ENCODE measurements at places on chromosomes 5 and 9.

DNA sequence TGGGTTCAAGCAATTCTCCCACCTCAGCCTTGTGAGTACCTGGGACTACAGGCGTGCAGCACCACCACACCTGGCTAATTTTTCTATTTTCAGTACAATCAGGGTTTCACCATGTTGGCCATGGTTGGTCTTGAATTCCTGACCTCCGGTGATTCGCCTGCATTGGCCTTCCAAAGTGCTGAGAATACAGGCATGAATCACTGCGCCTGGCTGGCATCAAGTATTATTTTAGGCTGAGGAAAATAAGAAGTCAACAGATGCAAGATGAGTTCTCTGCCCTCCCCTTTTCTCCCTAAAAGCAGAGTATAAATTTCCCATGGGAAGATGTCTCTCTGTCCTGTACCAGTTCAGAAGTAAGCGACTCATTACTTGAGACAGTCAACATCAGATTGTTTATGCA is 71.5 kb downstream of the ELAVL2 start:
- no peak for DNase-seq

DNA sequence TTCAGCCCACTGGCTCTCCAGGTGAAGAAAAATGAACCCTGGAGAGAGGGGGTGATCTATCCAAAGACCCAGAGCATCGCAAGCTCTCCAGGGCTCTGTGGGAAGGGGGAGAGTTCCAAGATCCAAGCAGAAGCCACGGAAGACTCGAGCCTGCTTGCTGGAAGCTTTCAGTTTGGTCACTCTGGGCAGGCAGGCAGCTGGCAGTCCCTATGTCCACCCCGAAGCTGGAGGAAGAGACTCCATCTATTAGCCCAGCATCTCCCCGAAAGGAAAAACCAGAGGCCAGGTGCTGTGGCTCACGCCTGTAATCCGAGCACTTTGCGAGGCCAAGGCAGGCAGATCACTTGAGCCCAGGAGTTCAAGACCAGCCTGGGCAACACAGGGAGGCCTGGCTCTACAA is 10.7 kb upstream of the SPARC start:
- no peak for DNase-seq

DNA sequence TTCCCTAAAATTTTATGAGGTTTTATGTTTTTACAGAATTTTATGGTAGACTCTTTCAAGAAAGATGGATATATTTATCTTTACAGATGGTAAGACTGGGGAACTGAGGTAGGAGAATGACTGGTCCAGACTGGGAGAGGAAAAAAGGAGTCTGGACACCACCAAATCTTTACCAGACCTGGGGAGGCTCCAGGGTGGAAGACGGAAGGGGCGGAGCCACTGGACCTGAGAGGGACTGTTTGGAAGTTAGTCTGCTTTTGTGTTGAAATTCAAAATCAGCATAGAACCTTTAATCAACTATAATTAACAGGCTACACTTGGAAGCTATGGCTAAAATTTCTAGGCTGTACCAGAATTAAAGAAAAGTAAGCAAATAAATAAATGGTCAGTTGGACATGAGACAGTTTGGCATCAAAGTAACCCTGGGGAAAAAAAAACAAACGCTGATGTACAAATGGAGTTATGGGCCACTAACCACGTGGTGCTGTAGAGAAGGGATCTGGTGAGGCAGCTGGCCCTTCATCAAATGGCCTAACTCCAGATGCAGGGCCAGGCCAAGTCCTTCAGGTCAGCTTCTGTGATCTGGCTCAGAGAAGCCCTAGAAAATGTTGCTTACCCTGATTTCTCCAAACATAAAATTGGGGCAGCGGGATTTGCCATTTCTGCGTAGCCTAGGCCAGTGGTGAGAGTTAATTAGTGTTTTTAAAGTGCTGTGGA is 155.1 kb downstream of the ARSB start:
- no peak for DNase-seq

GRCh38 chr9:16143947-16144890 is 591.4 kb downstream of the CCDC171 start:
- no peak for DNase-seq

- DNase-seq, result no peak
These were observed 5.5 kb upstream of the NINJ1 start for GRCh38 chr9:93139365-93140182.

DNA sequence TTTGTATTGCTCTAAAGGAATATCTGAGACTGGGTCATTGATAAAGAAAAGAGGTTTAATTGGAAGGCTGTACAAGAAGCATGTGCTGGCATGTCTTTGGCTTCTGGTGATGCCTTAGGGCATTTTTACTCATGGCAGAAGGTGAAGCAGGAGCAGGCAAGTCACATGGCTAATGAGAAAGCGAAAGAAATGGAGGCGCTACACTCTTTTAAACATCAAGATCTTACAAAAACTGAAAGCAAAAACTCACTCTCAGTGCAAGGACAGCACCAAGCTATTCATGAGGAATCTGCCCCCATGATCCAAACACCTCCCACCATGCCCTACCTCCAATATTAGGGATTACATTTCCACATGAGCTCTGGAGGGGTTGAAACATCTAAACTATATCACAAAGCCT is 1458.8 kb upstream of the ACO1 start:
- DNase-seq, result no peak

GRCh38 chr9:31236344-31236743 is 1148.1 kb upstream of the ACO1 start:
- no peak for DNase-seq

DNA sequence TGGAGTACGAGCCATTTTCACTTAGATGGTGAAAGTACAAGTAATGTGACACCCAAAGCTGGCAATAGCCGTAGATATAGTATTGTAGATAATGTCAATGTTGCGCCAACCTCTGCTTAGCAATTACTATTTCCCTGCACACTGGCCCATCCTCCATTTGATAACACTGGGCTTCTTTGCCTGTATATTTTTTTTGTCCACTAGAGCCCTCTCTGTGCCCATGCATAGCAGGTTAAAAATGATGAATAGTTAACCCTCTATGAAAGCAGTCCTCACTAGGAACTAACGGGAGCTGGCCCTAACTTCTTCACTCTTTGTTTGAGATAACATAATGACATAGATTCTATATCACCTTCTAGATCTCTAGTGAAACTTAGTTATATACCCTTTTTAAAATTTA is 416.8 kb downstream of the TUSC1 start:
- DNase-seq, result no peak

- DNase-seq, result peak; percentile 81
These were observed 566.0 kb downstream of the CAAP1 start for GRCh38 chr9:26326563-26326962.

GRCh38 chr5:24141046-24141445 is 503.7 kb downstream of the CDH10 start:
- no peak for DNase-seq

DNA sequence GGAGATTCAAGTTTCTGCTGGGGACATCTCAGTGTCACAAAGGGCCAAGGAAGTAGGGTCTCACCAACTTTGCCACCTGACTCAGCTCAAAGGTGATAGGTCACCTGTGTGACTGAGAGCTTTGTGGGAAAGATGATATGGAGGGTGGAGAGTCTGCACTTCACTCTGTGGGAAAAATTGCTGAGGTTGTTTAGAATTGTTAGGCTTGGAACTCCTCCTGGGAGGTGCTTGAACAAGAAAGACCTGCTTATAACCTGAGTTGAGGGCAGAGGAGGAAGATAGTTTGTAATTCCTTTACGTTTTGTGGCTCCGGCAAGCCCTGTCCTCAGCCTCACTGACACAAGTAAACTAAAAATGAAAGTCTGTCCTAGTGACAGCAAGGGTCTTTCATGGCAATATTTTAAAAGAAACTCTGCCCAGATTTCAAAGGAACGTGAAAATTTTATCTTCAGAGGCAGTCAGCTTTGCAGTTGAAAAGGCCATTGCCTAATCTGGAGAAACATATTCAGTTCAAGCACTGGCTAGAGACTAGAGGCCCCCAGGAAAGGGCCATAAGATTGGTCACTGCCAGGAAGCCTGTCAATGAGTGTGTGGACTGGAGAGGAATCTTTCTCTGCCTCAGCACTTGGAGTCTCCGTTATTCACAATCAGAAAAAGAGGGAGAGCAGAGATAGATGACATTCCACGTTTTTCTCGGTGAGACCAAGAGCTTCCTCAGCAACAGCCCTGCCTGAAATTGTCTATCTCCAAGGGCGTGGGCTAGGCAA is 23.2 kb downstream of the PCDHAC2 start:
- DNase-seq, result no peak

- no peak for DNase-seq
These were observed 5.1 kb downstream of the BHMT2 start for GRCh38 chr5:79074641-79075040.

- no peak for DNase-seq
These were observed 122.6 kb upstream of the FSTL4 start for GRCh38 chr5:133734916-133735315.

GRCh38 chr5:98365126-98365525 is 408.3 kb upstream of the RGMB start:
- no peak for DNase-seq

All from kidney glomerular epithelial cell (primary cell).